NCI-H446 treated with DMSO at 0.1 percent for 48 hours (cell line): ENCODE measurements at places on chromosomes 6 and 20.

GRCh38 chr6:16503970-16504415, 257.3 kb downstream of the ATXN1 start:
- no peak for DNase-seq

DNA sequence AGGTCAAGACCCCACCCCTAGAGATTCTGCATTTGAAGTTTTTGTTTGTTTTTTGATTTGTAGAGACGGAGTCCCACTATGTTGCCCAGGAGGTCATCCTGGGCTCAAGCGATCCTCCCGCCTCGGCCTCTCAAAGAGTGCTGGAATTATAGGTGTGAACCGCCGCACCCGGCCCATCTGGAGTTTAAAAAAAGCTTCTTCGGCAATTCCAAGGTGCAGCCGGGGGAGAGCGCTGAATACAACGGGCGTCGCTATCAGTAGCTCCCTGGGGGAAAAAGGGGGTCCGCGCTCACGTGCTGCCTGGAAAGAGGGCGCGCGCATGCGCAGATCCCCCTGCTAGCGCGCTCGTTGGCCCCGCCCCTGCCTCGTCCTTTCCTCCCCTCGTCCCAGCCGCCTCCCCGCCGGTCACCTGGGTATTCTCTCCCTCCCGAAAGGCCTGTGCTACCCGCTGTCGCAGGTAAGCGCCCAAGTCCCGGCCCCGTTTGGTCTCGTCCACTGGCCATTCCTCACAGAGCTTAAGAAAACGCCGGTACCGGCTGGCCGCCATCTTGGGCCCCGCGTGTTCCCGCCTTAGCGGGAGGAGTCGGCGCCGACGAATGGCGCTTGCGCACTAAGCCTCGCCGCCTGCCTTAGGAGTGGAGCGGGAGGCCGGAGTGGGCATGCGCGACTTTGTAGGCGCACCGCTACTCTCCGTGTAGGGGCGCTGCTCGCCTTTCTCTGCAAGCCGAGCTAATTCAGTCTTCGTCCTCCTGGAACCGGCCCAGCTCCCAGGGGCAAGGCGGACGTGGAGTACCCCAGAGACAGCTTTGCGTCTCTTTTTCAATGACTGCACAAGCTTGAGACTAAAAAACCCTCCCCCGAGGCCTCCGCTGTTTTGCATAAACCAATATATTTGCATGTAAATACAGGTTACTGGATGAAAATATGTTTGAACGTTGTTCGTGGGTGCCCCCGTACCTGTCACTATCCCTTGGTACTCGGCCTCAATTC, at the start of gene UQCC2:
Gene UQCC2, minus strand, starts transcription at position 561 of the 990 bp plus-strand sequence. Its CDS starts 14 bp downstream, at position 547.
- peak; percentile 94 for DNase-seq

DNA sequence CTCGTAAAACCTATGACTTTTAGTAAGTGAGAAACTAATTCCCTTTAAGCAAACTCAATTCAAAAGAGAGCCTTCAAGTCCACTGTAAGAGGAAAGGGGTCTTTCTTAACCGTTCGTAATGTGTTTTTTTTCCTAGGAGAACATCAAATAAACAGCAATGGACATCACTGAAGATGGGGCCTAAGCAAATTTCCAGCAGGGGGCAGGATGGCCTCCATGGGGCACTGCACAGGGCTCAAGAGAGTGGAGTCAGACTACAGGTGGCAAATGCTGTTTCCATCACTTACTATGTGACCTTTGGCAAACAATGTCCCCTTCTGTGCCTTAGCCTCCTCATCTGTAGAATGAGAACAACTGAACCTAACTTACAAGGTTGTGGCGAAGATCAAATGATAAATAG, 88.7 kb downstream of the ARHGAP18 start:
- DNase-seq = no peak

GRCh38 chr20:33947709-33948295, 45.9 kb upstream of the RALY start:
- DNase-seq = peak; percentile 6

DNA sequence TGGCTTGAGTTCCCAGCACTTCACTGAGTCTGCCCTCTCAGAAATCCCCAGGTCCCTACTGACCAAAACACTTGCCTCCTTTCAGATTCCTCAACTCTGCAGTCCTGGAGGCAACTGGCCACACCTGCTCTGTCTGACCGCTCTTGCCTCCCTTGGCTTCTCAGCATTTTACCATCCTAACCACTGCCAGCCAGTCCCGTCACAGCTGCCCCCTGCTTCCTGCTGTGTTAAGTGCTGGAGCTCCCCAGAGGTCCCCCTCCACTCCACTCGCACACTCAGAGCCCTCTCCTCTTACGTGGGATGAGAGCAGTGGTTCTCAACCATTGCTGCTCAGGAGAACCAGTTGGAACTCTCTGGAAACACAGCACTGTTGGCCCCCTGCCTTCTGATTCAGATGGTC, 20.5 kb downstream of the ADAT2 start:
- no peak for DNase-seq

DNA sequence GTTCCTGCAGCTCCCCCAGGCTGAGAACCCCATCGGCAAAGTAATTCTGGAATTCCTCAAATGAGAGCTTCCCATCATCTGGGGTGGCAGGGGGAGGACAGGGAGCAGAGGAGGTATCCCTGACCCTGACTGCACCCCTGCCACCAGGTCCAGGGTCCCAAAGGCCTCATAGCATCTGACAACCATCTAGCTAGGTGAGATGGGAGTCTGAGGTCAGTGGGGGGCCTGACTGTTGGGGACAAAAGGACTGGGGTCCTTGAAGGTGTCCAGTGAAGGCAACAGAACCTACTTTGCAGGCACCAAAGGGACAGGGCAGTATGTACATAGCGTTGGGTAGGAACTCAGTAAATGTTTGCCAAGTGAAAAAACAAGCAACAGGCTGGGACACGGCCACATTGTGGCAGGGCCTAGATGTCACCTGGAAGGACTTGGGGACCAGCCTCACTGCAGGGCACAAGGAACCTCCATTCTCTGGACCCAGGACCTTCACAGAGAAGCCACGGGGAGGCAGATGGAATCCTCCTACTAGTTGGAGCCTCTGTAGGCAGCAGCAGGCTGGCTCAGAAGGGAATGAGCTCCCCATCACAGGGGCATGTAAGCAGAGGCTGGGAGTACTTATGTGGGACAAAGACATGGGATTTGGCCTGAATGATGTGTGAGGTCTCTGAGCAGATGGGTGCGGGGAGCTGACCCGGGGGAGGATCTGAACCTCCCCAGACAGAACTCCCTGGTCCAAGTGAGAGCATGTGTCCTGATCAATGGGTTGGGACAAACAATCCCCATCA, 3.3 kb downstream of the NECAB3 start:
- DNase-seq = no peak

GRCh38 chr6:163857421-163857820, 442.9 kb downstream of the QKI start:
- DNase-seq = no peak

DNA sequence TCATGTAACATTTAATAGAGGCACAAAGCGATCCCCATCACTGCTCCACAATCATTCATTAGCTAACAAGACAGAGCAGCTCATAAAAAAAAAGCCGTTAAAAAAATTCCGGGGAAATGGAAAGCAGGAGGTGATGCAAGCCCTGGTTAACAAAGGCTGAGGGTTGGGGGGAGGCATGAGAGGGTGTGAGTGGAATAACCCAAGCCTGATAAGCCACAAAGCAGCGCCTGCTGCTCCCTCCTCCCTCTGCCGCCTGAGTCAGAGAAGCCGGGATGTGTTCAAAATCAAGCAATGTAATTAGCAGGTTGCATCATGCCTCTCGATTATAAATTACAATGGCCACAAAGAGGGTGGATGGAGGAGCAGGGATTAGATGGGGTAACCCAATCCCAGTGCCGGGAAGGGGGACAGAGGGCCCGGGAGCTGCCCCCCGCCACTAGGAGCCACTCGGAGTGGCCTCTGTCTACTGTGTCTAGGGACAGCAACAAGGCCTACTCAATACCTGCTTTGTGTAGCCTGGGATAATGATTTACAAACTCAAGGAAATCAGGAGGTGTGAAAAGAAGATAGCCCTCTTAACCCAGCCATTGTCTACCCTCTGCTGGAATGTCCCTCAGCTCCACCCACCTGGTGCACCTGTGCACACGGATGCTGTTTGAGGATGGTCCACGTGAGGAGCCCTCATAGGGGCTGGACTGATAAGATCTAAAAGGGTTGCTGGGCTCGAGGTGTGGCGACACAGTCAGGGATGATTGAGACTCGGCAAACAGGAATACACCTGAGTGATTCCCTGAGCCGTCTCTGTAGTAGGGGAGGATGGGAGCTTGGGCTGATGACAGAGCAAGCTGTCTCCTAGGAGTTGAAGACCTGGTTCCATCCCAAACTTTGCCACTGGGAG, 156.9 kb downstream of the VEGFA start:
- no peak for DNase-seq

GRCh38 chr20:11166712-11167111, 492.9 kb upstream of the JAG1 start:
- no peak for DNase-seq

GRCh38 chr6:163008626-163009025, 280.9 kb downstream of the PACRG start:
- no peak for DNase-seq

GRCh38 chr6:29522227-29522626, 34.5 kb upstream of the MAS1L start:
- DNase-seq = no peak

DNA sequence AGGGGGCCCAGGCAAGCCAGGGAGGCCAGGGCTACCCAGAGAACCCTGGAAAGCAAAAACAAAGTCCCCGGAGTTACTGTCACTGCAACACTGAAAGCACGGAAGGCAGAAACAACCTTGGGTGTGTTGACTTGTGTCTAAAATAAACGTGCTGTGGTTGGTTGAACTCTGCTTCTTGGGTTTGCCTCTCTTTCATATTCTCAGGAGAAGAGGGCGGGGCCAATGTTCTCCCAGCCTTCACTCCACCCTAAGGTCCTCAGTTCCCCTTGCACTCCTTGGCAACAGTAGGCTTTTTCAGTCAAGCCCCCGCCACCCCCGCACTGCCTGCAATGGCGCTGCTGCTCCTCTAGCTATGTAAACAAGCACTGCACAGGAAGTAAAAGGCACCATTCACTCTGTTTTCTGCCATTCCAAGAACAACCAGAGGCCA, 60.9 kb downstream of the COL9A1 start:
- no peak for DNase-seq

- no peak for DNase-seq
These were observed 8.9 kb downstream of the ATXN1 start for GRCh38 chr6:16752206-16752866.

DNA sequence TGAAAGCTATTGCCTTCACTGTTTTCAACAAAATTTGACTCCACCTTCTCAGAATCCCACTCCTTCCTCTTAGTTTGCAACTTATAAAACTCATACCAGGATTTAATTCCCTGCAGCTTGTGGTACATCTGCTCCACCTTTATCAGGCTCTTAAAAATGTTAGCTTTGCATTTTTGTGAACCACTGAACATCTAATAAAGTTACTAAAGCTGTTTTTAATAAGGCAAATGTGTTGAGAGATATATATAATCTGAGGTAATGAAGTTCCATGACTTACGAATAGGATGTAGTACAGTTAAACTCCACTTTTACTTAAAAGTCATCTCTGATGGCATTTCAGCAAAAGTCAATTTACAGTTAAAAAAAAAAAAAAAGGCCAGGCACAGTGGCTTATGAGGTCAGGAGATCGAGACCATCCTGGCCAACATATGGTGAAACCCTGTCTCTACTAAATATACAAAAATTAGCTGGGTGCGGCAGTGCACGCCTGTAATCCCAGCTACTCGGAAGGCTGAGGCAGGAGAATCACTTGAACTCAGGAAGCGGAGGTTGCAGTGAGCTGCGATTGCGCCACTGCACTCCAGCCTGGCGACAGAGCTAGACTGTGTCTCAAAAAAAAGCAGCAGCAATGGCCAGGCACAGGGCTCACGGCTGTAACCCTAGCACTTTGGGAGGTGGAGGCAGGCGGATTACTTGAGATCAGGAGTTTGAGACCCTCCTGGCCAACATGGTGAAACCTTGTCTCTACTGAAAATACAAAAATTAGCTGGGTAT, 106.2 kb downstream of the KIF13A start:
- no peak for DNase-seq

DNA sequence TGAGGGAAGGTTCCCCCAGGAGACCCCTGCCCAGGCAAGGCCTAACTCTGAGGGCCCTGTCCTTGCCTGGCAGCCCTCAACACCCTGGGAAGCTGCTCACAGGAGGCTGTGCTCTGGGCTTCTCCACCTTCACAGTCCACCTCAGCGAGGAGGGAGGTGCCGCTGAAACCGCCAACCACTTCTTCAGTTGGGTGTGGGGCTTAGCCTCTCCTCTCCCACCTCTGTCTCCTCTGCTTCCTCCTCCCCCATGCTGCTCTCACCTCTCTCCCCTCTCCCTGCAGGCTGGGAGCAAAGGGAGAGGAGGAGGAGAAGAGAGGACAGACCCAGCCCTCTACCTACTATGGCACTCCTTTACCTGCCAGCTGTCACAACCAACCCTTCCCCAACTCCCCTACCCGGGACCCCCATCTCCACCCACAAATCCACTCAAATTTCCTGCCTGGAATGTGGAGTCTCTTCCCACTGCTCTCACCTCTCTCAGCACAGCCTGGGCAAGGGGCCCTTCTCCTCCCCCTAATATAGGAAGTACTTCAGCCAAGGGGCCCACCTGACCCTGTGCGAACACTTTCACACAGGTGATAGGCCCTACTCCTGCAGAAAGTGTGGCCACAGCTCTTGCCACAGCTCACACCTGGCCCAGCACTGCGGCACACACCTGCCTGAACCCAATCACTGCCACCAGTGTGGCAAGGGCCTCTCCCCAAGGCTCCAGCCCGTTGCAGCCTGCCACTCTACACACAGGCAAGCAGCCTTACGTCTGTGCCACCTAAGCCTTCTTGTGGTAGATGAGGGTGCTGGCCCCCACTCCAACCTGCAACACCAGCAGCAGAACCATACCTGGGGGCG, 7.2 kb downstream of the RING1 start:
- DNase-seq = no peak

GRCh38 chr6:151060096-151060765, 179.5 kb upstream of the AKAP12 start:
- DNase-seq = no peak

DNA sequence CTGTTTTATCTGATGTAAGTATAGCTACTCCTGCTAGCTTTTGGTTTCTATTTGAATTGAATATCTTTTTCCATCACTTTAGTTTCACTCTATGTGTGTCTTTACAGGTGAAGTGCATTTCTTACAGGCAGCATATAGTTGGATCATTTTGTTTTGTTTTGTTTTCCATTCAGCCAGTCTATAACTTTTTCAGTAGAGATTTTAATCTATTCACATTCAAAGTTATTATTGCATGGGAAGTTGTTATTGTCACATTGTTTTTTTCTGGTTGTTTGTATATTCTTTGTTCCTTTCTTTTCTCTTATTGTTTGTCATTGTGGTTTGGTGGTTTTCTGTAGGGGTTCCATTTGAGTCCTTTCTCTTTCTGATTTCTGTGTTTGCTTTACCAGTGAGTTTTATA, 151.2 kb downstream of the PDE10A start:
- no peak for DNase-seq

GRCh38 chr6:25389471-25389870, 110.3 kb downstream of the CARMIL1 start:
- peak; percentile 85 for DNase-seq

GRCh38 chr6:168858926-168859325, 394.7 kb downstream of the THBS2 start:
- no peak for DNase-seq

- no peak for DNase-seq
These were observed 39.4 kb upstream of the RGS17 start for GRCh38 chr6:153170511-153170910.

GRCh38 chr6:11806561-11807317, 28.1 kb upstream of the ADTRP start:
- no peak for DNase-seq

- no peak for DNase-seq
These were observed 222.8 kb downstream of the CDH26 start for GRCh38 chr20:60180986-60181385.

GRCh38 chr6:122755901-122756300, 23.6 kb upstream of the FABP7 start:
- DNase-seq = no peak
